Stimulated activated CD4-positive, alpha-beta T cell treated with anti-CD3 and anti-CD28 coated beads, Interleukin-12 subunit alpha, Interleukin-12 subunit beta, amount 100 ng/mL, for 48 hours (primary cell): ENCODE measurements at places on chromosomes 7 and 10.

DNA sequence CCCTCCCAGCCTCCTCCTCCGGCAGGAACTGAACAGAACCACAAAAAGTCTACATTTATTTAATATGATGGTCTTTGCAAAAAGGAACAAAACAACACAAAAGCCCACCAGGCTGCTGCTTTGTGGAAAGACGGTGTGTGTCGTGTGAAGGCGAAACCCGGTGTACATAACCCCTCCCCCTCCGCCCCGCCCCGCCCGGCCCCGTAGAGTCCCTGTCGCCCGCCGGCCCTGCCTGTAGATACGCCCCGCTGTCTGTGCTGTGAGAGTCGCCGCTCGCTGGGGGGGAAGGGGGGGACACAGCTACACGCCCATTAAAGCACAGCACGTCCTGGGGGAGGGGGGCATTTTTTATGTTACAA, 83.3 kb downstream of the PAX2 start:
- no peak for DNase-seq

DNA sequence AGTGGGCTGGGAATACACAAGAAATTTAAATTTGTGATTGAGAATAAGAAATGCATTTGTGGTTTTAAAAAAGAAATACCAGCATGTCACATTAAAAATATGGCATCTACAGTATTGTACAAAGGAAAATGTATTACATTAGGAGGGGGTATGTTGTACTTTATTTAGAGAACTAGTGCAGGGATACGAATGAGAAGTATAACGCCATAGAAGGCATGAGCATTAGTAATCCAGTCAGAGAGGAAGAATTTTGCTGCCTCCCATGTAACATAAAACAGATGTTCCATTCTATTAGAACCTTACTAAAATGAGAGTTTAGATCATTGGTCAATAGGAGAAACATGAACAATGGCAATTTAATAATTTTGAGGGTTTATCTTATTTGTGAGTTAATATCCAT, 182.2 kb downstream of the ADK start:
- DNase-seq: no peak

DNA sequence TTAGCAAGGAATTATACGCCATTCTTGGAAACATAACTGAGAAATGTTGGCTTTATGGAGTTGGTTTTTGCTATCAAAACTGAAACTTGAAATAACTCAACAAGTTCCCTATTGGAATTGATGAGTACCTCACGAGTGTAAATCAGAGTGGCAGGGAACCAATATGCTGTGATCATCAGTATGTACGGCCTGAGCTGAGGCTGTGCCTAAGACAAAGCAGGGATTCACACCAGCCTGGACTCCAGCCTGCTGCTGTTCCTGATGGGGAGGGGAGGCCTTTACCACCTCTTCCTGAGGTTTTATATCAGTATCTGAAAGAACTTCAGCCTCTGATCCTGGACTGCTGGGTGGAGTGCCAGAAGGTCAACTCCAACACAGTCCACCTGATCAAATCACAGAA, 52.7 kb downstream of the CRTAC1 start:
- no peak for DNase-seq

- DNase-seq: no peak
Observed at GRCh38 chr10:70683601-70683934, 11.3 kb downstream of the ADAMTS14 start.

DNA sequence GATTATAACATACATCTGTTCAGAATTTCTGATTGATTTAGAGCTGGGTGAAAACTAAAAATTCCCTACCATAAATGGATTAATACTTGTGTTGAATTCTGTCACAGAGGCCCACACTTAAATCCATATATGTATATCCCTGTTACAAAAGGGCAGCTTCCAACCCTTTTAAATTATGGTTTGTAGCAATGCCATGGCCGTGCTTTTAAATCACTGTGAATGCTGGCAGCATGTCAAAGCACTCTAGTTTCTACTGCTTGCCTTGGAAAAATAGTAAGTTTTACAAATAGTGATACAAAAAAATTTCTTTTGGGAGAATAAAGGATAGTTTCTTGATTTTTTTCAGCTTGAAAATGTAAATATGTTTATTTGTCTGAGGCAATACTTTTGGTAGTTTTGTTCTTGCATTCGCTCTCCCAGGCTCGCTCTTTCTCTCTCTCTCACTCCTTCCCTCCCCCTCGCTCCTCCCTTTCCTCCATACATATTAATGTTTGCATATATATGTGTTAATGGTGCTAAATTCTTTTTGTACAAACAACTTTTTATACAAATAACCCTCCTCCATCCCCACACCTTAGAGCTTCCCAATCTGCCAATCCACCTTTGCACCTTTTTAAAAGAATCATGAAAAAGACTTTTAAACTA, 29.8 kb downstream of the TES start:
- no peak for DNase-seq

DNA sequence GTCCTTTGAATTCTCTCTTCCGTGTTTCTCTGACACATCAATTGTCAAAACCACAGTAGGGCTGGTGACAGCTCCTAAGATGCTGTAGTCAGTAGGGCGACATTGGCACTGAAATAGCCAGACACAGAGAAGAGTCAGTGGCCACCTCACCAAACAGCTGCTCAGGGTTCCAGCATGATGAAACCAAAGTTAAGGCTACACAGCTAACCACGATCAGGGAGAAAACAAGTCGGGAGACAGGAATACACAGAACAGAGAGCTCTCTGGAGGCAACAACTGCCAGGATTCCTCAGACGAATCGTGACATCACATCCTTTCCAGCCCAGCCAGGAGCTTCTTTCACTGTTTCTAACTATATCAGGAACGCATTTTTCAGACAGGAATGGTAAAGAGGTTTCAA, 922.2 kb downstream of the SORCS1 start:
- DNase-seq: no peak

- no peak for DNase-seq
Observed at GRCh38 chr7:134220236-134220635, 93.1 kb downstream of the LRGUK start.
